ENCODE measurements at places on chromosomes 2 and 18. TPM values are rescaled to one million over a fixed set of nuclear protein-coding genes. Genes with fewer than 3 reads are reported as not detected.
A peak's percentile ranks its signal among the peaks of the same experiment; 100 is the strongest.

DNAJC5G gene
- not detected for polyA plus RNA-seq

GRCh38 chr2:119734047-119734446, 25.7 kb upstream of the PTPN4 start:
- no peak overlapping the region for H3K27ac ChIP-seq
- no peaks in the 10 kb centered on the region for H3K27me3 ChIP-seq
- no peak overlapping the region for H3K4me3 ChIP-seq

GRCh38 chr2:190649798-190650390, 1.0 kb downstream of the NAB1 start:
- peak; percentile 44 for DNase-seq
- H3K4me3 ChIP-seq, result peak overlapping the region; percentile 96
- H3K27me3 ChIP-seq, result no peaks in the 10 kb centered on the region

DNA sequence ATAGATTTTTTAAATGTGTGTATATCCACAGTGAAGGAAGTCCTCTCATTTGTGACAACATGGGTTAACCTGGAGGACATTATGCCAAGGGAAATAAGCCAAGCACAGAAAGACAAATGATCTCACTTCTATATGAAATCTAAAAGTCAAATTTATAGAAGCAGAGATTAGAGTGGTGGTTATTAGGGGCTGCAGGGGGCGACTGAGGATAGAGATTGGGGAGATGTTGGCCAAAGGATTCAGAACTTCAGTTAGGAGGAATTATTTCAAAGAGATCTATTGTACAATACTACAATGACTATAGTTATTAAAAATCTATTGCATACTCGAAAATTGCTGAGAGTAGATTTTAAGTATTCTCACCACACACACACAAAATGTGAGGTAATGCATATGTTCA, 252.4 kb upstream of the SLC39A10 start:
- no peak for DNase-seq
- no peaks in the 10 kb centered on the region for H3K36me3 ChIP-seq
- no peaks in the 10 kb centered on the region for H3K27me3 ChIP-seq
- H3K27ac ChIP-seq, result no peak overlapping the region
- H3K4me3 ChIP-seq, result no peak overlapping the region
- no peaks in the 10 kb centered on the region for H3K4me1 ChIP-seq

REG3G gene
- polyA plus RNA-seq, result not detected

TTC21B gene
- polyA plus RNA-seq, result 3.8 TPM

GPR17 gene
- polyA plus RNA-seq, result not detected

DNA sequence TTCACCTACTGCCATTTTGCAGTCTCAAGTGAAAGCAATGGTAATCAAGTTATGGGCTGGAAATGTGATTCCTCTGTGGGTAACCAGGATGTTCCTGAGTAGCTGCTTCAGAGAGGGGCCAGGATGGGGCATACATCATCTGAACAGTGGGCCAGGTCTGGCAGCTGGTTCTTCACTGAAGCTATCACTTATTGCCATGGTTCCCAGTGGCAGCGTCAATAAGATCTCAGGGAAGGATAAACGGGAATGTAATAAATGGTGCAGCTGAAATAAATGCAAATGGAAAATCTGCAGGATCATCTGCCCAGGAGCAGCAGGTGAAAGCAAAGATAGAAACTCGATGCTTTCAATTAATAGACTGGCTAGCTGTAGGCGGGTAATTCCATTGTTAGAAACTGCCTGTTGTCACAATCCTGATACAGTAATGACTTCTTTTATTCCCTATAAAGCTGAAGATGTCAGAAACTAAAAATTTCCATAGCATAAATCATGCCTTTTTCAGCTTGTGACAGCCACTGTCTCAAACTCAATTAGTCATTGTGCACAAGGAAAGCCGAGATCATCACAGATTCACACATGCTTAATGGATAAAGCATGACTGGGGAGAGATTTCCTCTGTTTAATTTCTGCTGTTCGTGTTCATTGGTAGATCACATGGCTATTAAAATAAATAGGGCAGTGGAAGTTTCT, 56.2 kb upstream of the CCDC85A start:
- H3K27me3 ChIP-seq, result no peaks in the 10 kb centered on the region
- no peaks in the 10 kb centered on the region for H3K4me1 ChIP-seq
- no peak overlapping the region for H3K27ac ChIP-seq
- H3K4me3 ChIP-seq, result no peak overlapping the region
- H3K36me3 ChIP-seq, result no peaks in the 10 kb centered on the region

- H3K27ac ChIP-seq, result no peak overlapping the region
- no peak for DNase-seq
These were observed 235.9 kb downstream of the SUCLG1 start for GRCh38 chr2:84223191-84223590.

RGPD3 gene
- polyA plus RNA-seq, result 0.25 TPM

DNA sequence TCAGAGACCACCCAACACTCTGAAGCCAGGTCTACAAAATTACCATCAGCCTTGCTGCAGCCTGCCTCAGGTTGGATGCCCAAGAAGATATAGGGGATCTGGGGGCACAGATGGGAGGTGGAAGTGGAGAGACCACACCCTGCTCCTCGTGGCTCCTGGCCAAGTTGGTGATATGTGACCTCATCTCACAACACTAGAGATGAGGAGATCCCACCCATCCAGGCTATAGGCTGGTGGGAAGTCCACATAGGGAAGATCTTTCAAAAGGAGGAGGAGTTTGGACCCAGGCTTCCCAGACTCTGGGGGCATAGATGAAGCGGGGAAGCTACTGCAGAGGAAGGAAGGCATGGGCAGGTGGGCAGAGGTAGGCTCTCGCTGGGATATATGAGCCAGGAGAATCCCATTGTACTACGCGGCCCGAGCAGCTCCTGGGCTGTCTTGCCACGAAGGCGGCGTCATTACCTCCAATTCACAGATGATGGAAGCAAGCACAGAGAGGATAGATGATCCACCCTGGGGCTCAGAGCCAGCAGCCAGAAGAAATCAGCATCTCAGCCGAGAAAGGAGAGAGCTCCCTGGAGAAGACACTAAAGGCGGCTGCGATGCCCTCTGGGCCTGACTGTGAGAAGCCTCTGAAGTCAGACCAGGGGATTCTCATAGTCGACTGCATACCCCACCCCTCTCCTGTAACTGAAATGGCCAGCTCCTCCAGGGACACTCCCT, 96.0 kb downstream of the RHOB start:
- H3K4me1 ChIP-seq, result no peaks in the 10 kb centered on the region
- H3K27ac ChIP-seq, result no peak overlapping the region
- H3K4me3 ChIP-seq, result no peak overlapping the region

DNA sequence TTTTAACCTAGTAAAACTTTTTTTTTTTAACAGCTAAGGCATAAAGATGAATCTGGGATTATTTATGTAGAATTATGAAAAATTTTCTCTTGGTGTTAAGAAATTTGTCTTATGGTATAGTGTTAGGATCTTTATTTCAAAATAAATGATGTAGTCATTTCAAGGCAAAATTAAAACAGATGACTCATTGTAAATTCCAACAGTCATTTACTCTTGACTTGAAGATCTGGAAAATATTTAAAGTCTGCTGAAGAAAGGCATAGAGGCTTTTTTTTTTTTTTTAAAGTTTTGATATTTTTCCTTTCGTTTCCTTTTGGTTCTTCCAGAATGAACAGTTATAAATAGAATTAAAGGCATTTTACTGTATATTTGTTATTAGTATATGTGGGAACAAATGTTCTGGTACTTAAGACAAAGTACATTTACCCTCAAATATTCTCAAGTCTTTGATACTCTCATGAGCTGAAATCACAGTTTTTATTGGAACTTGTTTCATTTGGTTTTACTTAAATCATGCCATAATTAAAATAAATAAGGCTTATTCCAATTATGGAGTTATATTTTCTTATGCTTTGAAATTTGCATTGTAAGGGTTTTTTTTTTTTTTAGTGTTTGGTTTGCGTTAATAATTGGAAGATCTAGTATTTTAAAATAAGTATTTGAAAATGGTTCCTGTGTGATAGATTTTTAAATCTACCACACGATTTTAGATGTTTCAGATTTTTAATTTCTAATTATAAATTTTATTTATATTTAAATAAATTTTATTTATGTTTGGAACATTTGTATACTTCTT, 29.9 kb downstream of the GLS start:
- H3K27me3 ChIP-seq, result no peaks in the 10 kb centered on the region
- H3K36me3 ChIP-seq, result peaks cover 22% of the 10 kb centered on the region
- no peaks in the 10 kb centered on the region for H3K4me1 ChIP-seq
- DNase-seq, result no peak

GRCh38 chr2:60840880-60841279, 40.5 kb upstream of the REL start:
- H3K4me1 ChIP-seq, result peaks cover 14% of the 10 kb centered on the region
- DNase-seq, result no peak
- H3K36me3 ChIP-seq, result no peaks in the 10 kb centered on the region
- H3K4me3 ChIP-seq, result no peak overlapping the region
- no peak overlapping the region for H3K27ac ChIP-seq

UCN gene
- polyA plus RNA-seq, result 2.2 TPM

- DNase-seq, result no peak
- peaks cover 2% of the 10 kb centered on the region for H3K27me3 ChIP-seq
- H3K4me3 ChIP-seq, result no peak overlapping the region
- H3K4me1 ChIP-seq, result peaks cover 16% of the 10 kb centered on the region
- no peak overlapping the region for H3K27ac ChIP-seq
These were observed 35.0 kb downstream of the TTC32 start for GRCh38 chr2:19866771-19867170.

CRYGD gene
- polyA plus RNA-seq, result not detected

DNA sequence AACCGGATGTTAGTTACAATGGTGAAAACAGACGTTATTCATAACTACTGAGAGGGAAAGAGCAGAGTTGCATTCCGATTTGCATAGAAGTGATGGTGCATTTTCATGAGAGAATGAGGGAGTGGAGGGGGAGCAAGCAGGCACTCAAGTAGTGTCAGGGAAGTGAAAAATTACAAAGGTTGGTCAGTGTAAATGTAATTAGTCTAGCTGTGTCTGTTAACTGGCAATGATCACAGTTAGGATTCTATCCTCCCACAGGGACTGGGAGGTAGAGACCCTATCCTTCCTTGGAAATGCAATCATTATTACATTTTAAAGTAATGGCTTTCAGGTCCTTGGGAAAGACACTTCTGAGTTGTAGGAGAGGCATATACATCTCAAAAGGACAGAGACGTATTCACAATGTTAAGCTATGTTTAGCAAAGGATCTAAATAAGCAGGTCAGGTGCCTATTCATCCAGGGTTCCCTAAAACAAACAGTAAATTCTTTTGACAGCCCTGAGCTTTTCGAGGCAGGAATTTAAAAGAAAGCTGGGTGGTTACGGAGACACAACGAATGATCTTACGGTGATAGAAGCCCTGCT, 1671.8 kb upstream of the DDX18 start:
- DNase-seq, result no peak
- no peaks in the 10 kb centered on the region for H3K27me3 ChIP-seq
- no peaks in the 10 kb centered on the region for H3K4me1 ChIP-seq
- H3K4me3 ChIP-seq, result no peak overlapping the region
- no peak overlapping the region for H3K27ac ChIP-seq

GRCh38 chr2:228575897-228576296, 394.4 kb upstream of the SPHKAP start:
- H3K4me1 ChIP-seq, result no peaks in the 10 kb centered on the region
- H3K4me3 ChIP-seq, result no peak overlapping the region
- DNase-seq, result no peak

GRCh38 chr2:9311488-9311887, 104.9 kb downstream of the ASAP2 start:
- no peaks in the 10 kb centered on the region for H3K36me3 ChIP-seq
- no peak for DNase-seq
- no peaks in the 10 kb centered on the region for H3K27me3 ChIP-seq
- H3K4me1 ChIP-seq, result no peaks in the 10 kb centered on the region

EMX1 gene
- not detected for polyA plus RNA-seq

DNA sequence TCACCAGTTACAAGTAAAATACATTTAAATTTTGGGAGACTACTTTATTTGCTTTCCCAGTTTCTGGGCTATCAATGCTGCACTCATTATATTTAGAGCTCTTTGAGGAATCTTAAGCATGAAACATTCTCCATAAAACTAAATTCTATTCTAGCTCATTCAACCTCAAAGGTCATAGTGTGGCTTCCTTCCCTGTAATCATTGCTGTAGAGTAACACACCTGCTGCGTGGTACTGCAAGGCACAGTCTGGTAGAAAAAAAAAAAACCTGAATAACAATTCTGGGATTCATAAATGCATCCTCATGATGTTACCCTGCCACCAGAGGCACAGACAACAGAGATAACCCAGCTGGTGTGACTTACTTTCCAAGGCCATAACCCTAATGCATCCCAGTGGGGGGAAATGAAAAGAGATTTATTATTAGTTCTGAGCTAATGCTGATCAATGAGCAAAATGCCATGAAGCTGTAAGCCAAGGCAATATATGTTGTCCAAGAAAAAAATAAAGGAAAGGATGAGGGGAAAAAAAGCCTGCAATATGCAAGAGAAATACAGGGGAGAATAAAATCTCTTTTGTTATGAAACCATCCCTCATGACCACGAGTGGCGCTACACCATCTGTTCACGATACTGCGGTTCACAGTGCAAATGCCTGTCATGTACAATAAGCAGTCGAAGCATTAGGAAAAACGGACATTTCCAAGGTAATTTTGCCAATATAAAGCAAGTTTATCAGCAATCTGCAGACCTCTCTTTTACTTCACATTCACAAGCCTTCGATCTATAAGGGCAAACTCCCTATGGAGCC, 1481.6 kb upstream of the PIK3C3 start:
- no peaks in the 10 kb centered on the region for H3K27me3 ChIP-seq
- H3K27ac ChIP-seq, result no peak overlapping the region
- H3K4me1 ChIP-seq, result no peaks in the 10 kb centered on the region
- H3K4me3 ChIP-seq, result no peak overlapping the region

- H3K4me1 ChIP-seq, result no peaks in the 10 kb centered on the region
- H3K27me3 ChIP-seq, result no peaks in the 10 kb centered on the region
These were observed 9.9 kb downstream of the FHL2 start for GRCh38 chr2:105388971-105389381.

DNA sequence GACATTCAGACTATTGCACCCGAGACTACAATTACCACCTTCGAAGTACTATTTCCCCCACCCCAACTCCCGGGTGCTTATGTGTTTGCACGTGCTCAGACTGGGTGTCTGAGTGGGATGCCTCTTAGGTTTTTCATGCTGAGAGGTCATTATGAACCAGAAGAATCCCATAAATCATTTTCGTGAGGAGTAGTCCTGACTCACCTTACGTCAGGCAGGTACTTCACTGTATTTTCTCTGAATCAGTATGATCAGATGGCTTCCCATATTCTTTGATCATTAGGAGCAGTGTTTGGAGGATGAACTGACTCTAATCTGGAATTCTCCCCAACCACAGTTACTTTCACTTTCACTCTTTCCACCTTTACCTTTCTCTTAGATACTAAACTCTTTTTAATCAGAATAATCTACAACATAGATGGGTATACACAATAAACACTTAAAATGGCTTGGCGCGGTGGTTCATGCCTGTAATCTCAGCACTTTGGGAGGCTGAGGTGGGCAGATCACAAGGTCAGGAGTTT, 38.4 kb upstream of the STAT4 start:
- no peaks in the 10 kb centered on the region for H3K27me3 ChIP-seq
- no peak for DNase-seq
- H3K36me3 ChIP-seq, result no peaks in the 10 kb centered on the region
- H3K4me3 ChIP-seq, result no peak overlapping the region
- no peaks in the 10 kb centered on the region for H3K4me1 ChIP-seq
- no peak overlapping the region for H3K27ac ChIP-seq

GRCh38 chr2:6412533-6413091, 453.1 kb downstream of the CMPK2 start:
- H3K4me1 ChIP-seq, result no peaks in the 10 kb centered on the region
- H3K27me3 ChIP-seq, result no peaks in the 10 kb centered on the region
- H3K27ac ChIP-seq, result no peak overlapping the region
- H3K4me3 ChIP-seq, result no peak overlapping the region
- no peak for DNase-seq
- no peaks in the 10 kb centered on the region for H3K36me3 ChIP-seq

GRCh38 chr2:232861353-232861752, 8.7 kb upstream of the SNORC start:
- no peaks in the 10 kb centered on the region for H3K4me1 ChIP-seq
- H3K27ac ChIP-seq, result no peak overlapping the region
